ENCODE measurements at places on chromosomes 2 and 18.

GRCh38 chr2:55047677-55048299 is 2.5 kb downstream of the RTN4 start:
- no peak for DNase-seq

GRCh38 chr2:6637330-6637729 is 228.4 kb downstream of the CMPK2 start:
- DNase-seq, result no peak

- peak; percentile 82 for DNase-seq
Measured at GRCh38 chr2:197255543-197255942, 55.0 kb downstream of the ANKRD44 start.

DNA sequence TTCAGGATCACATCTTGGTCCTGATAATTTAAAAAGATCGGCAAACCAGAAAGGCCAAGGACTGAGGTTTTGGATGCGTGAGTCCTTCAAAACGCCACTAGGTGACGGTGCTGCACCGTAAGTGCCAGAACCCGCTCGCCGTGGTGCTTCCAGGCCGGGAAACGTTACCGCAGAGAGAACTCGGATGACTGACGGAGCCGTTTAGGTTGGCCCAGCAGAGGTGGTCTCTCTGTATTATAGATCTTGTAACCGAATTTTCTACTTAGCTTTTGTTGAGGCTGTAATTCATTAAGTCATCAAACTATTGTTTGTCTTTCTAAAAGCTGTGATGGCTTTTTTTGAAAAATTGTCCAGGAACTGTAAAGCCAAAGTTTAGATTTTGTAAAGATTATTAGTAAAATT is 39.8 kb upstream of the ADCYAP1 start:
- DNase-seq, result peak; percentile 77

DNA sequence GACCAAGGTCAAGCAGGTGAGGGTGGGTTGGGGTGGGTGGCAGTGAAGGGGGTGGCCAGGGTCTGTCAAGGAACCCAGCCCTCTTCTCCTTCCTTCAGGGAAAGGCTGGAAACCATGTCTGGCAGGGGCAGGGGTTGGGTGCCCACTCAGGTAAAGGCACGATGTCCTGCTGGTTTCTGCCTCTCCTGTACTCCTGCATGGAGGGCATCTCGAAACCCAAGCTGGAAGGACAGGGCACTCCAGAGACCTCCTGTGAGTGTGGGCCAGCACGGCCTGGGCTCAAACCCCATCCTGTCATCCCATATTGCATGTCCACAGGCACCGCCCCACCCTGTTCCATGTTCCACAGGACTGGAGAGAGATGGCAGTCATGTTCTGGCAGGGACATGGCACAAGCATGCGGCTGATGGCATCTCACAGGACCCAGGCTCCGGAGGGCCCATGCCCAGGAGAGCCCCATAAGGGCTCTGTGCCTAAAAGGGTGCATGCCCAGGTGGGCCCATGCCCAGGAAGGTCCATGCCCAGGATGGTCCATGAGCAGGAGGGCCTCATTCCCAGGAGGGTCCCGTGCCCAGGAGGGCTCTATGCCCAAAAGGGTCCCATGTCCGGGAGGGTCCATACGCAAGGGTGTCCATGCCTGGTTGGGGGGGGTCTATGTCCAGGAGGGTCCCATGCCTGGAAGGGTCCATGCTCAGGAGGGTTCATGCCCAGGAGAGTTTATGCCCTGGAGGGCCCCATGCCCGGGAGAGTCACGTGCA is 6.4 kb downstream of the GPR35 start:
- DNase-seq, result no peak

DNA sequence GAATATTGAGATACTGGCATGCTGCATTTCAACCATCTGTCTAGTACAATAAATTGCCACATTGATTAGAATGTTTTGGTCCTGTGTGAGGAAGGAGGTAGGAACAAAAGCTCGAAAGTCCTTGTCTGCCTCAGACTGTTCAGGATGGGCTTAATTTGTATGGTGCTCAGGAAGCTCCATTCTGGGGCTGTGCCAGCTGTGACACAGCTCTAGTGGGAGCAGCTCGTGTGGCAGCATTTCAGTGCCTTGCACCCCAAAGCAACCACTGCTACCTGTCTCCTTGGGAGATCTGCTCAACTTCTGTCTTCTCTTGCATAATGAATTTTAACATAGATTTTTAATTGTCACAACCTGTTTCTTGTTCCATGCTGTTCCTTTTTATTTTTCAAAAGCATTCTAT is 144.4 kb upstream of the THUMPD2 start:
- no peak for DNase-seq

GRCh38 chr2:49794396-49794795 is 640.1 kb upstream of the FSHR start:
- no peak for DNase-seq

DNA sequence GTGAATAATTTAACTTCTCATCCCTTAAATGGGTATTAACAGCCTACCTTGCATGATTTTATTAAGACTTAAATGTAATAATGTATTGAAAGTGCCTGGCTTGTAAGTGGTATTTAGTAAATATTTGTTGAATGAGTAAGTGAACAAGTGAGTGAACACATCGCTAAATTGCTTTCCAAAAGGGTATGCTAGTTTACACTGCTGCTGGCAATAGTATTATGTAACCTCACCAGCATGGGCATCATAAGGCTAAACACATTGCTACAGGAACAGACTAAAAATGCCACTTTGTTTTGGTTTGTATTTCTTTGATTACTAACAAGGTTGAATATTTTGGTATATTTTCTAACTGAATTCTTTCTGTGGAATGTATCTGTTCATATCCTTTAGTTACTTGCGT is 9.8 kb downstream of the WDR43 start:
- DNase-seq, result no peak

- DNase-seq, result no peak
Measured at GRCh38 chr18:46320928-46321711, 216.9 kb downstream of the HAUS1 start.

GRCh38 chr2:28231110-28231631 is 161.5 kb upstream of the FOSL2 start:
- DNase-seq, result no peak

GRCh38 chr2:196459539-196459938 is 180.0 kb upstream of the CCDC150 start:
- peak; percentile 3 for DNase-seq

DNA sequence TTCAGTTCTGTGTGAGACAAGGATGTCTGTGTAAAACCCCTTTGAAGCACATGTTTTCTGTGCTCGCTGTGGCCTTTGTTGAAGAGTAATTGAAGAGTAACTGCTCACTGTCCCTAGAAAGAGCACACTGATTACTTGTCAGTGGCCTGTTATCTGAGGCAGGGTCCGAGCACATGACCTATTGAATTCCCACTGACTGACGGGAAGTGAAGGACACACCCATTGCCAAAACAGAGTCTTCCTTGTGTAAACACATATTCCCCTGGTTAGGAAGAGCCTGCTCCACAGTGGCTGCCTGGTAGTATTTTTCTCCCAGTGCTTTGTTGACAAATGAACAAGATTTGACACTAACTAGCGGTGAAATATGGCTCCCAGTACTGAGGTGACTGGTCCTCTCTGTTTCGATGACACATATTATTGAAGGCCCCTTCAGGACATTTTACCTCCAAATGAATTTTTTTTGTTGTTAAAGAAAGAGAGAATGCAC is 148.5 kb upstream of the GYPC start:
- DNase-seq, result no peak

- no peak for DNase-seq
Measured at GRCh38 chr2:227933884-227934283, 62.5 kb downstream of the DAW1 start.

- no peak for DNase-seq
Measured at GRCh38 chr2:200335657-200336056, 29.2 kb downstream of the SPATS2L start.

- no peak for DNase-seq
Measured at GRCh38 chr2:65500310-65501040, 68.1 kb upstream of the SPRED2 start.

DNA sequence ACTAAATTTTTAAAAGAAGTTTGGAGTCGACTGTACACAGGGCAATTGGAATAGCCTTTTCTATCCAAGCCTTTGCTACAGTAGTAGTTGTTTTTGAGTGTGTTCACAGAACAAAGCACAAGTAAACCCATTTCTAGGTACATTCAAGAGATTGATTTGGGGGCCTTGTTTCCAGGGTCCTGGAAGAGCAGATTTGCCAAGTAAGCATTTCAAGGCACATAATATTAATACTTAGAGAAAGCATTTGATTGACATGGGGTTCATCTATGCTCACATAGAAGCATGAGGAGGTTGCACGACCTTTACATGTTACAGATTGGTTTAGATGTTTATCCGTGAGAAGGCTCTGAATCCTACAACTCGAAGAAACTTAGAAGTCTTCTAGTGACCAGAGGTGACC is 324.1 kb downstream of the MYCN start:
- DNase-seq, result no peak

- no peak for DNase-seq
Measured at GRCh38 chr2:98454500-98455235, 10.0 kb downstream of the INPP4A start.

- DNase-seq, result no peak
Measured at GRCh38 chr2:3547915-3548314, 10.2 kb downstream of the RNASEH1 start.

DNA sequence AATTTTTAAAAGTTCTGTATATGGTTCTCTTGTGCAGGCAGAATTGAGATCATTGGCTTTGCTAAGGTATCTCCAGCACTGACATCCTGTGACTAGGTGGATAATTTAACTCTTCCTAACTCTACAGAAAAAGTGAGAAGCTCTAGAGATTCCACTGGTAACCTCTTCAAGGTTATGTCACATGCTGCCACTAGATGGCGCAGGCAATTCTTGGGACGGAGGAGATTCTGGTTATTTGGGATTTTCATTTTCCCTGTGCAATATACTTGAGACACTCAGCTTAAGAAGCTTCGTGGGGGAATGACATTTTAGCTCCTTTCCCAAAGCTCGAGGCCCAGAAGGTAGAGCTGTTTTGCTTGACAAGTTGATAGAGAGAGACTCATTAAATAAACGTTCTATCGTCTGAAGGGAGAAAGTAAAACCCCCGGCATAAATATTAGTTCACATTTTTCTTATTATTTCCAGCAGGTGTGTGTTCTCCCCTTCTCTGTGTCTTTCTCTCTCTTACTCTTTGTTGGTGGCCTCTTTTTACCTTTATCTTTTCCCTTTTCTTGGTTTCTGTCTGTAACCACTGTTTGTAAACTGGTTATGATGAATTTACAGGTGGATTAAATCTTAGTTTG is 26.6 kb upstream of the LANCL1 start:
- DNase-seq, result peak; percentile 47

DNA sequence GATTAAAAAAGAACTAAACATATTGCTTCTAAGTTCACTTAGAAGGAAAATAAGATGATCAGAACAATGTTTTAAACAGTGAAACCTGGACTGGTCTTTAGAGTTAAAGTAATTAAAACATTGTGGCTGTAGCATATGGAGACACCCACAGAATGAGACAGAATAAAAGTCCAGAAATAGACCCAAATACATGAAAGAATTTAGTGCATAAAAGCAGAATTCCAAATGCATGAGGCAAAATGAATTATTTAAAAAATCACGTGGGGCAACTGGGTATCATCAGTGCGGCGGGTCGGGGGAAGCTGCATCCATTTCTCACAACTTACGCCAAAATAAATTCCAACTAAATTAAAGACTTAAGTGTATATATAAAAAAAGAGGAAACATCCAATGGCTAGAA is 12.1 kb downstream of the RNF149 start:
- DNase-seq, result no peak

GRCh38 chr2:188381614-188382013 is 89.9 kb downstream of the GULP1 start:
- no peak for DNase-seq

- no peak for DNase-seq
Measured at GRCh38 chr2:73279852-73280251, 4.4 kb downstream of the FBXO41 start.

DNA sequence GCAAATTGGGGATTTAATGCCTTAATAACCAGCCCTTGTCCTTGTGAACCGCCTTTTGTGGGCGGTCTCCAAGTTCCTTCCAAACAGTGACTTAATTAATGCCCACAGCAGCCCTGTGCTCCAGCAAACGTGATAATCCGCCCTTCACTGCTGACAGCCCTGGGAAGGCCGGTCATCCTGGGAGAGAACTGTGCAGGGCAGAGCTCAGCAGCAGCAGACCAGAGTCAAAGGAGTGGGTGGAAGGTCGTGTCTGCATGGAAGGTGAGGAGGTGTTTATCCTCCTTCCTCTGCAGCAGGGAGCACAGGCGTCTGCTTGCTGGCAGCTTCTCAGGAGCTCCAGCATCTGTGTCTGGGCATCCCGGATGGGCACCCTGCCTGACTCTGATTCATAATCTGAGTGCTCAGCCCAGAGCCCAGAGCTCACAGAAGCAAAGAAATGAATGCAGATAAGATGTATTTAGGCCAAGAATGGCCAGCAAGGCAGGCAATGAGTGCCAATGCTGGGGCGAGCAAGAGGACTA is 270.0 kb upstream of the PXDN start:
- no peak for DNase-seq

DNA sequence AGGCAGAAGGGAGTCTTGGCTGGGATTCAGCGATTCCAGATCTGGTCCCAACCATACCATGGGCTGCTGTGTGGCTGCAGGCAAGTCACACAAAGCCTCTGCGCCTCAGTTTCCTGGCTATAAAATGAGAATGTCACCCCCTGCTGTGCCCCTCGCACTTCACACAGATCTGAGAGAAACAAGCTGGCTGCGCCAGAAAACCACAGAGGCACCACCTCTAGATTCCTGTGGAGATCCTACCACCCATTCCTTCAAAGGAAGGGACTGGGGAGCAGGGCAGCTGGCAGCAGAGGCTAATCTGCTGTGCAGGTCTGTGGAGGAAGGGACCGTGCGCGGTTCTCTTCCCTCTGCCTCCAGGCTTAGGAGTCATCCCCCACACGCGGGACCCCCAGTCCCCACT is 19.8 kb downstream of the NEURL3 start:
- no peak for DNase-seq

Measured in stimulated activated CD4-positive, alpha-beta T cell treated with anti-CD3 and anti-CD28 coated beads, Interleukin-15, amount 100 ng/mL, for 24 hours (primary cell).